ENCODE measurements at places on chromosomes 5 and 9.
A peak's percentile ranks its signal among the peaks of the same experiment; 100 is the strongest.

- peak; percentile 15 for DNase-seq
These were observed 78.0 kb downstream of the GNAQ start for GRCh38 chr9:77953590-77953989.

DNA sequence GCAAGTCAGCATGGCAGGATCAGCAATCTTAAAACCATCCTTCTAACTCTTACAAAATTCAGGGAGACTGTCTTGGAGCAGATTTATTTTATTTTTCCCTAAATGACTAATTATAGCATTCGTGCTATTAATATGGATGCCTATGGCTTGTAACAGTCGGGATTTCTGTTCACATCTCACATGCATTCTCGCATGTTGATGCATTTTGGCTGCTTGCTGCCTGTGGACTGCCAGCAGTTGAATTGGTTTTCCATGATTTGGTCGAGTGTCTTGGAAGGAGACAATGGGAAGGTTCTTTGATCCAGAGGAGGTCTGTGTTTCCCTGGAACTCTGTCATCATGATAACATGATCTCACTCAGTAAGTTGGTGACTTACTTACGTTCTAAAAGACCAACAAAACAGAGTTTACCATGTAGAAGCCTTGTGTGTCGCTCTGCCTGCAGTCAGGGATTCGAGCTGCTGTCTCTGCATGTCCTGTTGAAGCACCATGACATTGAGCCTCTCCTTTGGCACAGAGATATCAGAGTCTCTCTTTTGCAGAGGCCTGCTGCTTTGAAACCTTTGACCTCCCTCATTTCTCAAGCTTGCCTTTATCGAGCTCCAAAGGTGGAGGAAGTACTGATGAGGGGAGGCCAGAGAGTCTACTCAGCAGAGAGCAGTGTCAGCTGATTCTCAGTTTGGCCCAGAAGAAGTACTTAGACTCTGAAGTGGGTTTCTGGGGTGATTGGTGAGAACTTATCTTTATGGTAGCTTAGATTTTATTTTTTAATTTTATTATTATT, 82.4 kb downstream of the ARHGAP26 start:
- DNase-seq, result no peak

DNA sequence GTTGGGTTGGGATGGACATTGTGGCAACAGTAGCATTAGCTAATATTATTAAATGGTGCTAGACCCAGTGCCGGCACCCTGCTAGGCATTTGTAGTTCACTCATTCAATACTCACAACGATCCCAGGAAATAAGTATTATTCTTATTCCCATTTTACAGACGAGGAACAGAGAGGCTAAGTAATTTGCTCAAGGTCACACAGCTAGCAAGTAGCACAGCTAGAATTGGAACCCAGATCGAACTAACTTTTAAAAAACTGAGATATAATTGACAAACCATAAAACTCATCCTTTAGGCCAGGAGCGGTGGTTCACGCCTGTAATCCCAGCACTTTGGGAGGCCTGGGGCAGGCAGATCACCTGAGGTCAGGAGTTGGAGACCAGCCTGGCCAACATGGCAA, 79.5 kb downstream of the SH3PXD2B start:
- no peak for DNase-seq

DNA sequence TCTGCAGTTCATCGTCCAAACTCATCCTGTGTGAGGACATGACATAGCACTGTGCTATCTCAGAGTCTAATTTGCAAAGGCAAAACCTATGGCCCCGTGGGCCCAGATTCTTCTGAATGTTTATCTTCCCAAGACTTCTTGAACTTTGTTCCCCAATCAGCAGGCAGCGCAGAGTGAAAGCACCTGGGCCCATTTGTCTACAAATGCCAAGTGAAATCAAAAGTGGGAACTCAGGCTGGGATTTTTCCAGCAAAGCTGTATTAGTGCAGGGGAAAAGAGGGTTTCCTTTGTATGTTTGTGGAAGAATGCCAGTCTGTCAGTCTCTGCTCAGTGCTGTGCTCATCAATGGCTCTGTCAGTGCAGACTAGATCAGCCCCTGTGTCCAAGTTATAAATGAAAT, 55.8 kb downstream of the FOXD1 start:
- DNase-seq, result no peak

DNA sequence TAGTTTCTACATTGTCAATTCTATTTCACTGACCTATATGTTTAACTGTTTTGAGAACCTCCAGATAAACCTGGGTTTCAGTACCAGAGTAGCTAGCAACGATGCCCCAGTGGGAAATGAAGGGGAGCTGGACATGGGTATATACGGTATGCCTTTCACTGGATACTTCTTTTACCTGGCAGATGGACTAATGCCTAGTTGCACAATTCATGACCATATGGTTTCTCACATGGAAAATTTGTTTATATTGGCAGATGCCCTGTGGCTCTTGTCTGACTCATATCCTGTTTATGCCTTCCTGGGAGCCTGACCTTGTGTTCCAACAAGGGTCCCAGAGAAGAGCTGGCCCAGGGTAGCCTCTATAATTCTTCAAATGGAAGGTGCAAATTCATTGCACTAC, 144.1 kb downstream of the MAT2B start:
- DNase-seq, result no peak

GRCh38 chr5:135444360-135444759, 2.8 kb downstream of the DCANP1 start:
- DNase-seq, result no peak

- no peak for DNase-seq
These were observed 15.8 kb upstream of the LCP2 start for GRCh38 chr5:170313344-170313743.

GRCh38 chr9:7186175-7186574, 428.4 kb downstream of the KDM4C start:
- DNase-seq, result no peak

GRCh38 chr9:81666123-81666522, 23.2 kb downstream of the TLE1 start:
- no peak for DNase-seq

Data from COR-L47 (cell line).